ENCODE measurements at places on chromosomes 2 and 18.

DNA sequence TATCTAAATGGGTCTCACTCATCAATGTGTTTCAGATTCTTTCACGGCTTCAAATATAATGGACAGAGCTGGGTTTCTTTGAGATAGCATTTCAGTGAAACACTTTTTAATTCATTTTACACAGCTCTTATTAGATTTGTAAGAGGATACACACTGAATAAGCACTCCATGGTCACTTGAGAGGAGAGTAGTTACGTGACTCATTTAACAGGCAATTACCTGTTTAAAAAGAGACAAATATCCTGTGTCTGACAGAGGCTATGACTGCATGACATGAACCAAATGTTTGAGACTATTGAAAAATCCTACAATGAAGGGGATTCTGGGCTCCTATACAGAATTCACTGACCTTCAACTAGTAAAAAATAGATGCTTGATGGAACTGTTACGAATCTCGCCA lies 786.9 kb downstream of the EPHA4 start:
- no peak for DNase-seq

DNA sequence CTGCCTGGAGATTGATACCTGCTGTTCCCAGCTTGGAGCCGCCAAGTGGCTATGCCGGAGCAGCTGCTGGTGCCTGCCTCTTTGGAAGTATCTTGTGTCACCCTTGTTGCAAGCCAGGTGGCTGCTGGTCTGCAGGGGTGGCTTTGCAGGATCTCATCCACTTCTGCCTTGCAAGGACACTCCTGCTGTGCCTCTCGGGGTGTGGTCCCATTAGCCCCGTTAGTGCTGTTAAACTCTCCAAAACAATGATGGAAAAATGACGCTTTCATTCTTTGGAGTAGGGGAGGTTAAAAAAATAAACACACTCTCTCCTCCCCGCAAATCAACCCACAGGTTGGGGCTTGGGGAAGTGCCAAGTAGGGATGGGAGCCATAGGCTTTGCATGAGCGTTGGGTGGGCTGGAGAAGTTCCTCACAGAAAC lies 352.8 kb downstream of the RNF144A start:
- no peak for DNase-seq

DNA sequence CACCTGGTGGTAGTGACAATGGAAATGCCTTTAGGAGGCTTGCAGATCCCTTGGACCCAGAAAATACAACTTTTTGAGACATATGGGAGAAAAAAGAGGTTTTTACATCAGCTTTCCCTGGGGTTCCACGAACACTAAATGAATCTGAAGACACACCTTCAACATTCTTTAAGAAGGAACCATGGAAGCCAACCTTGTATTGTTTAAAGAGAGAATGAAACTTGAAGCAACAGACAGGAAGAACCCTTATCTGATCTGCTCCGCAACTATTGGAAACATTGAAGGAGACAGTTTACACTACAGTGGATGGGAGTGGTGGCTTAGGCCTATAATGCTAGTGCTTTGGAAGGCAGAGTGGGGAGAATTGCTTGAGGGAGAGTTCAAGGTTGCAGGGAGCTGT lies 190.4 kb downstream of the LAMA1 start:
- no peak for DNase-seq

DNA sequence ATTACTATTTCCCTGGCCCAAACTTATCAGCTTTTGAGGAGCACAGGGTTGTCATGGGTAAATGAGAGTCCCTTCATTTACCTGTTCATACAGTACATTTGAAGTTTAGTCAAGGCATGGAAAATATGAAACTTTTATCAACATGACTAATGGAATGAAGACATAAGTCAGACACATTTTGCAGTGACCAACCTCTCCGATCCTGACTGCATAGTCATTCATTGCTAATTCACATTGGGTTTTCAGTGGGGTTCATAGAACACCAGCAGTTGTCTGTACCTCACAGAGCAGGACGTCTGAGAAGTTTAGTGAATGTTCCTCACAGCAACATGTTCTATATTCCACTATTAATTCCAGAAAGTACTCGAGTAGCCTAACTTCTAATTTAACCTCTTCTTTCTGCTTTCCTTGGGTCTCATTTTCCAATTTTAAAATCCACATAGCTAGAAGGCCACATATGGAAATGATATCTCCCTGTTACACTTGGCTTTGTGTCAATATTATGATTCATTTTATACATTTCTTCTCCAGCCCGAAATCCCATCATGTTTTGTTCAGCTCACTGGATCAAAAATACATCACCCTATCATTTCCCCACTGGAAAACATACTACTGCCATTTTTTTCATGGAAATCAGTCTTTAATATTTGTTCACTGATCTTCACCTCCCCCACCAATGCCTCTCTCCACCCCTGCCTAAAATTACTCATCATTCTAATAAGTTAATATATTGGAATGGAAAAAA lies 65.9 kb downstream of the CDH20 start:
- DNase-seq: peak; percentile 92

DNA sequence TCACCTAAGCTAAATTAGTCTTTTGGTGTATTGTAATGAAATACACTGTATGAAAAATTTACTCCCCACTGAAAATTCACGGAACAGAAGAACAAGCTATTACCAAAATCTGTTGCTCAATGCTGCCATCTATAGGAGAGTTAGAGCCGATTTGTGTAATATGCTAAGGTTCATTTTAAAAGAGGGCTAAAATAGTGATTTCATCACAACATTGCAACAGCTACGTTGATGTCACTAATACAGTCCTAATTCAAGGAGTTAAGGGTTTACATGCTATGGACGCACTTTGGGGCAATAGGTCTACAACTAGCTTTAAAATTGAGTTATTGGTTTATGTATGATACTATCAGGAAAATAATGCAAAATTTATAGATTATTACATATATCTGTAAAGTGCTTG lies 3.0 kb upstream of the IRS1 start:
- peak; percentile 95 for DNase-seq

GRCh38 chr18:1526991-1527390 lies 622.3 kb downstream of the ADCYAP1 start:
- no peak for DNase-seq

DNA sequence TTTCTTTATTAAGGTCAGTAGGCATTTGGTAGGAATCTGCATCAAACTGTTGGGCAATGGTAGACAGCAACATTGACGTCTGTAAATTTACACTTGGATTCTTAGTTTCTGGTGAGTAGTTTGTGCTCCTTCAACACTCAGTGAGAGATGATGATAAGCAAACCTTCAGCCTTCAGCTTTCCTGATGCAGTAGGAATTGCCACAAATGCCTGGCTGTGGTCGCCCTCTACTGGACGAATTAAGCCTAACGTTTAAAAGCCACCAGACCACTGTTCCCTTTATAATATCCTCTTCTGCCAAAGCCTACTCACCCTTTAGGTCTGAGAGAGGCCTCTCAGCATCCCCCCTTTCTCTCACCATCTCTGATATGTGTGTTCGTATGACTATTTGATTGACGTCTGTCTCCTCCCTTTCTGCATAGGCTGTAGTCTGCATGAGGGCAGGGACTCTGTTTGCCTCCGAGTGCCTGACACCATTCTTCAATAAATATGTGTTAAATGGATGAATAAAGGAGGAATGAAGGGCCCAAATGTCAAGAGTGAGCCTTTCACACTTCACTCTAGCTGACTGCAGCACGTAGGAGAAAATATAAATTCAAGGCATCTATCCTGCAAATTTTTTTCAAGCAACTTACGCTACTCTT lies 47.0 kb upstream of the PLEKHM3 start:
- peak; percentile 75 for DNase-seq

- peak; percentile 62 for DNase-seq
Observed at GRCh38 chr2:237431837-237432236, 17.9 kb upstream of the COL6A3 start.

- DNase-seq: no peak
Observed at GRCh38 chr18:35041815-35042387, 688 bp downstream of the MAPRE2 start.

DNA sequence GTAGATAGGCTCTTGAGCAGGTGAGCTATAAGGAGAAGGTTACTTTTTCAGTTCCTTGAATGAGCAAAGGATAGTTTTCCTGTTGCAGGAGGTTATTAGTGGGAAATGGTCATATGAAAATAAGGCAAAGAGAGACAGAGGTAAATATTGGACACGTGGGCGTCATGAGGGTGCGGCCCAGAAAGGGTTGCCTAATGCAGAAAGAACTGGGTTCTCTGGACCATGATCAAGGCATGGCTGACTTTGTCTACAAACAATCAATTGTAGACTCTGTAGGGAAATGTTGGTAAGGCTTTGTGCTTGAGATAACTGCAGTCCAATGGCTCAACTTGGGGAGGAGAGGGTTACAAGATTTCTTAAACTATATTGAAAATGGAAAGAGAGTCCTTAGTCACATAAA lies 585.8 kb downstream of the BCL11A start:
- DNase-seq: no peak

DNA sequence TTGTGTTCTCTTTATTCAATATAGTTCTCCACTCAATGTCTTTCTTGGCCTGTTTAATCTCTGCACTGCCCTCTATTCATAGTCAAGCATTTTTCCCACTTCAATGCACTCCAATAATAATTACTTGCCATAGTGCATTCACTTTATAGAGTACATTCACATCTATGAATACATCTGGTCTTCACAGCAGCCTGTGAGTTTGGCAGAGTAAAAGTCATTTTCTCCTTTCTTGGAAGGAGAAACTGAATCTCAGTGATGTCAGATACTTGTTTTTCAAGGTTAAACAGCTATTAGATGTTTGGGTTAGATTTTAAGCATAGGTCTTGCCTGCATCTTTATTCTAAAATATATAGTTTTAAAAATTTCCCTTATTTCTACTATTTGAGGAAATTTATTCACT lies 373.2 kb downstream of the TRIB2 start:
- DNase-seq: no peak

DNA sequence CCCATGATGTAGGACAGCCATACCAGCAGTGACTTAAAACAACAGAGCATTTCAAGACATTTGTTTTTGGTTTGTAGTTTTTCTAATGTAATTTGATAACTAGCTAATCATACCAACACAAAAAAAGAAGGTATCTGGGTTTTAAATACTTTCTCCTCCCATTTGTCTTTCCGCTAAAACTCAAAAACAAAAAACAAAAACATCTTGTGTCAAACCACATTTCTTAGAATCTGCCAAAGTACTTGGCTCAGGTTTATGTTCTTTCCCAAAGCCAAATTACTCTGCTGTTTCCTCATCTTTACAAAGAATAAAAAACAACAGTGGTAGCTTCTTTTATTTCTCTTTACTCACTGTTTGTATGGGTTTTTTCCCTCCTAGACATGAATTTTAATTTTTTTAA lies 71.5 kb downstream of the GREB1L start:
- DNase-seq: peak; percentile 41

- no peak for DNase-seq
Observed at GRCh38 chr2:235088496-235088921, 136.7 kb downstream of the SH3BP4 start.

DNA sequence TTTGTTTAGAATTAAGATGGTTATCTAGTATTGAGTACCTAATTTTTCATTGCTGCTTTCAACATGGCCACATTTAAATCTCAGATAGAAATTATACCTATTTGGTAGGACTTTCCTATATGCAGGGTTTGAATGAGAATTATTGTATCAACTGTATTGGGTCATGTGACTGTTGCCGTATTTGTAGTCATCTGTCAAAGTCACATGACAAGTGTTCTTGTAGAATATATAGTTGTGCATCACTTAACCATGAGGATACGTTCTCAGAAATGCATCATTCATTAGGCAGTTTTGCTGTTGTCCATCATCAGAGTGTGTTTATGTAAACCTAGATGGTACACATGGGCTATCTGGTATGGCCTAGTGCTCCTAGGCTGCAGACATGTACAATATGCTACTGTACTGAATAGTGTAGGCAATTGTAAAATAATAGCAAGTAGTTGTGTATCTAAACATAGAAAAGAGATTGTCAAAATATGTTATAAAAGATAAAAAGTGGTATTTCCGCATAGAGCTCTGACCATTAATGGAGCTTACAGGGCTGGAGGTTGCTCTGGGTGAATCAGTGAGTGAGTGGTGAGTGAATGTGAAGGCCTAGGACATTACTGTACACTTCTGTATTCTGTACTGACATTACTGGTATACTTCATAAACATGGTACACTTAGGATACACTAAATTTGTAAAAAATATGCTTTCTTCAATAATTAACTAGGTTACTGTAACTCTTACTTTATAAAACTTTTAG lies 123.7 kb downstream of the MAP4K4 start:
- DNase-seq: no peak

DNA sequence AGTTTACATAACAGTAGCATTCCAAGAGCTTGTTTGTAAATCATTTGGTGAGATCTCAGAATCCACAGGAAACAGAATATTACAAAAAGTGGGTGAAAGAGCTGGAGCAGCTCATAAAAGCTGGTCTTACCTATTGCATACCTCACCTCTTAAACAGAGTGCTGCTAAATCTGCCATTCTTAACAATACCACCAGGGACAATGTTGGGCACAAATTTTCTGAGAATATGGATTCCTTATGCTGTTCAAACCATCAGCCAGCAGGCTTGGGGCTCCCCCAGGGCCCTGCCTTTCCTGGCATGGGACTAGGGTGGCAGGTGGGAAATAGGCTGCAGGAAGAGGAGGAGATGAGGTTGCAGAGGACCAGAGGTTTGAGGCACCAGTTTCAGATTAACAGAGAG lies 55.6 kb downstream of the TGFA start:
- no peak for DNase-seq

DNA sequence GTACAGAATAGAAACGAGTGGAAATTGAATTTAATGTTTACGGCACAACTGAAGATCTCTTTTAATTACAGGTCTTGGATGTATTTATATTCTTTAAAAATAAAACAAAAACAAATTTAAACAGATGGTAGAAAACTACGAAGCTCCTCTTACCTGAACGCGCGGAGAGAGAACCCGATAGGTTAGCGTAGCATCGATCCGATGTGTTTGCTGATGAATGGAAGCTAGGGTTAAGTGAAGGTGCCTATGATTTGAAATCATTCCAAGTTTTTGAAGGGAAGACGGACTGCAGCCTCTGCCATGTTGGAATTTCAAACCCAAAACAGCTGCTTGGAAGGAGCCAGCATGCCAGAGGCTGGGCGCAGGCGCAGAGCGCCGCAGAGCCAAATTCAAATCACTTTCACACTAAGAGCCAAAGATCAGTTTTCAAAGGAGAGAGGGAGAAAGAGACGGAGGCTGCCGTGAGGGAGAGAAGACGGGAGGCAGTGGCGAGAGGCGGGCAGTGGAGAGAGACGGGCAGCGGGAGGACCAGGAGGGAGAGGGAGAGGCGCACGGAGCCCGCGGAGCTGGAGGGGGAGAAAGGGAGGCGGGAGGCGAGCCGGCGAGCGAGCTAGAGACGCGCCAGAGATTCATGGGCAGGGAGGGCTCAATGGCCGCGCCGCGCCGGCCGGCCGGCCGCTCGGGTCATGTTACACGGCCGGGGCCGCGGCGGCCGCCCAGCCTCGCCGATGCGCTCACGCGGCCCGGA lies at the start of gene FIGN:
TSS of gene FIGN (minus strand) at position 324 of the 748 bp plus-strand sequence. CDS start 1,081 bp downstream, outside the sequence.
- DNase-seq: peak; percentile 88

- DNase-seq: peak; percentile 87
Observed at GRCh38 chr18:73979742-73980141, 167.9 kb downstream of the FBXO15 start.

DNA sequence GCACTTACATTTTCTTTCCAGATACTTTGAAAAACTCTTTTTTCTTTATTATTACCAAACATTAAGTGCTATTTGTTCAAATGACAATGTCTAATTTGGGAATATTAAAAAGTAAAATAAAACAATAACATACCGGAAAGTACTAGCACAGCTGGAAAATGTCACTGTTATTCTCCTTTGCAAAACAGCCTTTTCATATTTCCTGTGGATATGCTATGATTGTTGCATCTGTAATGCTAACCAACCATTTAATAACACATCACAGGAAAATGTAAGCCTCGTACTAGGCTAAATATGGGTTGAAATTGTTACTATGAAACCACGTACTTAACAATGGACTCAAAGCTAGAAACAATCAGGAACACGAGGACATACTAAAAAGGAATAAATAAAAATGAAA lies 298.1 kb downstream of the CBLN2 start:
- no peak for DNase-seq

GRCh38 chr18:76493213-76494161 lies 1.6 kb downstream of the ZNF516 start:
- DNase-seq: peak; percentile 72

Measured in fibroblast of mammary gland (primary cell).